ENCODE measurements at places on chromosomes 16 and 17.

DNA sequence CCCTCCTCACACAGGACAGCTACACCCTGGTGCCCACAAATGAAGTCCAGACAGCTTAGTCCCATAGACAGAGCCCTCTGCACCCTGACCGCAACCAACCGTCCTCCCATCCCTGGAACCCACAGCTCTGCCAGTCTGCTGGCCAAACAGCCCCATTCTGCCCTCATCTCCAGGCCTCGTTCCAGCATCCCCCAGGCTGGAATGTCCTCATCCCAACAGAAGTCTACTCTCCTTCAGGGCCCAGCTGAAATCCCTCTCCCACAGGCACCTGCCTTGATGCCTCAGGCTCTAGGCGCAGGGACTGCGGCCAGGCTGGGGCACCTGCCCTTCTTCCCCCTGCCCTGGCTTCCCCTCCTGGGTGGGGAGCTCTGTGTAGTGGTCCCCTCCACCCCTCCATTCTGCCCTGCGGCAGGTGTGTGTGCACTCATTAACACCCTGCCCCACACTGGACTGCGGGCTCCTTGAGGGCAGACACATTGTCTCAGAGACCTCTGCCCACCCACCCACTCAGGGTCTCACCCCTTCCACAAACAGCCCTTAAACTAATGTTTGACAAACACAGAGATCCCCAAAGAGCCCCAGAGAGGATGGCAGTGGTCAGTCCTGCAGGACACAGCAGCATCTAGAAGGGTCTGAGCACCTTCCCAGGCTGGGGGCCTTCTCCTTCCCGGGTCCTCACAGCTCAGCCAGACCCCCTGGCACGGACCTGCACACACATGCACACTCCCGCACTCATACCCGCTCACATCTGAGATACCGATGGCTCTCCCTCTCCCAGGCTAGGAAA, 820 bp downstream of the GRIN2C start:
- DNase-seq = no peak

- no peak for DNase-seq
Observed at GRCh38 chr16:85522842-85523601, 90.1 kb upstream of the GSE1 start.

DNA sequence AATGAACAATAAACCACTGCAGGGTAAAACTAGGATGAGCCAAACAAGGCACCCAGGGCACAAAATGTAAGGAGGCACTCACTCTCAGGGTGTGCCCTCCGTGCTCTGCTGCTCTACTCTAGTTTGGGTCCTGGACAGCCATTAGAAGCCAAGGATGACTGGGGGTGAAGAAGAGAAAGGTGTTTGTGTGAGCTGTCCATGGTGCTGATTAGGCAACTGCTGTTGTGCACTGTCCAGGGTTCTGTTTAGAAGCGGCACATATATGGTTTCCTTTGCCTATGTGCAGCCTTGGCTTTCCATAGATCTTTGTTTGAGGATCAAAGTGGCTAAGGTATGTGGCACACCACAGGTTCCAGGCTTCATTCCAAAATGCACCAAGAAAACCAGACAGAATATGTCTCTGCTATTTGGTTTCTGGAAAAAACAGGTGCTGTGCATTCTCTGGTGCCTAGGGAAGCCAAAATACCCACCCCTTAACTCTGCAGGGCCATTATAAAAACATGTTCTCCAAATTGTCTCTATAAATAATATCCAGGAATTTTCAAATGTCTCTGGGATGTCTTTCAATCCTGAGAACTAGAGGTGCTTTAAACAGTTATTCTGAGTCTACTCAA, 123.5 kb downstream of the CBLN1 start:
- no peak for DNase-seq

DNA sequence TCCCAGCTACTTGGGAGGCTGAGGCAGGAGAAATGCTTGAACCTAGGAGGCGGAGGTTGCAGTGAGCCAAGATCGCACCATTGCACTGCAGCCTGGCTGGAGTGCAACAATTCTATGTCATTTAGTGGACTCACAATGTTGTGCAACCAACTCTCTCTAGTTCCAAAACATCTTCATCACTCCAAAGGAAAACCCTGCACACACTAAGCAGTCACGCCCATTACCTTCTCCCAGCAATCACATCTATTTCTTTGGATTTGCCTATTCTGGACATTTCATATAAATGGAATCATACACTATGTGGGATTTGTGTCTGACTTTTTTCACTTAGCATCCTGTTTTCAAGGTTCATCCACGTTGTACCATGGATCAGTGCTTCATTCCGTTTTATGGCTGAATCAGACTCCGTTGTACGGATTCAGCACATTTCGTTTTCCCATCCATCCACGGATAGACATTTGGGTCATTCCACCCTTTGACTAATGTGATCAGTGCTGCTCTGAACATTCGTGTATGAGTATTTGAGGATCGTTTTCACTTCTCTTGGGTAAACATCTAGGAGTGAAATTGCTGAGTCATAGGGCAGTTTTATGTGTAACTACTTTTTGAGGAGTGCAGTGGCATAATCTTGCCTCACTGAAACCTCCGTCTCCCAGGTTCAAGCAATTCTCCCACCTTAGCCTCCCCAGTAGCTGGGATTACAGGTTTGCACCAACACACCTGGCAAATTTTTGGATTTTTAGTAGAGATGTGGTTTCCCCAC, 45.4 kb upstream of the EMP2 start:
- DNase-seq = no peak

GRCh38 chr16:1076801-1077576, 4.4 kb downstream of the SSTR5 start:
- DNase-seq = no peak

DNA sequence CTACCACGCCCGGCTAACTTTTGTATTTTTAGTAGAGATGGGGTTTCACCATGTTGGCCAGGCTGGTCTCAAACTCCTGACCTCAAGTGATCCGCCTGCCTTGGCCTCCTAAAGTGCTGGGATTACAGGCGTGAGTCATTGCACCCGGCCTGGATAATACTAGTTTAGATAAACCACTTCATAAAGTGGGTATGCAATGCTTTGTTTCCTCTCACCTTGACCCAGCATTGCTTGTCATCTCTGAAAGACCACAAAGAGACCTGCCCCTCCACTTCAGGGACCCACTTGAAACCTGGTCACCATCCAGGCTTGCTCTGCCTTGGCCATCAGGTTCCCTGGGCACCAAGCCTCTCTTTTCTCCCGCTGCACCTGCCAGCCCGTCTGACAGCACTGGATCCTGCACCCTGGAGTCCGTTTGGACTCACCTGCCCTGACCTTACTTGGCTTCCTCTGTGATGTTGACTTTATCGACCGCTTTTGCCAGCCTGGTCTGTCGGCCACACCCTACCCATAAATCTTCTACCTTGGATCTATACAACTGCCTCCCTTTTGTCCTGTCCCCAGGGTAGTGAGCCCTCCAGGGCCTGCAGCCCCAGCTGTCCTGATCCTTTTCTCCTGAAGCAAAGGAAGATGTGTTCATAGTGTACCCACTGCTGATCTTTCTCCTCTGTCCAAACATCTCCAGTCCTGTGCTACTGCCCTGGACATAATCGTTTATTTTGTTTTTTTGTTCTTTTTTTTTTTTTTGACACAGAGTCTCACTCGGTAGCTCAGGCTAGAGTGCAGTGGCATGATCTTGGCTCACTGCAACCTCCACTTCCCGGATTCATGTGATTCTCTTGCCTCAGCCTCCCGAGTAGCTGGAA, 12.7 kb upstream of the ZG16 start:
- peak; percentile 98 for DNase-seq

DNA sequence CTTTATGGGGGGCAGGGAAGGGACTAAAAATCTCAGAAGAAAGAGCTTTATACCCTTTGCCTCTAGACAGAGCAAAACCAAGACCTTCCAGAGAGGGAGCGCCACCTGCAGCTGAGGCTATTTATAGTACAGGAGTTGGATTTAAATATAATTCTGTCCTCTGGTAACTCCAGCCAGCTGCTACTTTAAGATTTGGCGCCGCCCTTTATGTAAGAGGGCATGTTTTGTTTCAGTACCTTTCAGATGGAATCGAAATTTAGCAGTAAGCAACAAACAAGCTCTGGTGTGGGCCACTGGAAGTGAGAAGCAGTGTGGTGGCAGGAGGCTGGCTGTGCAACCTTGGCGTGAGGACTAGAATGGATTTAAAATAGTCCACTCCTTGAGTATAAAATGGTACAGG, 5.2 kb upstream of the GUCY2D start:
- no peak for DNase-seq

GRCh38 chr16:87149051-87149450, 168.1 kb downstream of the C16orf95 start:
- no peak for DNase-seq

- DNase-seq = no peak
Observed at GRCh38 chr16:85663891-85664321, 24.8 kb downstream of the GINS2 start.

DNA sequence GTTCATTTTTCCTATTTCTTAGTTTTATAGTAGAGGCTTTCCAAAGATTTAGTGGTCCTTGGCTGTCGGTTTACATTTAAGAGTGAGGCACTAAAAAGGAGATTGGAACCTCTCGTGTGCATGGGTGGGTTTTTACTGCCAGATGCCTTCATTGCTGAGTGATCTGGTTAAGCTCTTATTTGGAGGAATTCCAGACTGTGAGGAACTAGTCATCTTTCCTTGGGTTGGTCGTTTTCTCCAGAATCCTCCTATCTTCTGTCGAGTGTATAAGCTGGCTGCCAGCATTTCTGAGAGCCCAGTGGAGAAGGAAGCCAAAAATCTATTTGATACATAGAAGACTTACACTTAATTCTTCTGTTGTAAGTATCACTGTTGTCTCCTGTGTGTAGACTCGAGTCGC, 22.6 kb downstream of the IST1 start:
- no peak for DNase-seq

- no peak for DNase-seq
Observed at GRCh38 chr17:8041979-8042378, 3.1 kb downstream of the ALOX15B start.

GRCh38 chr16:57299009-57299718, 14.7 kb upstream of the PLLP start:
- peak; percentile 45 for DNase-seq

DNA sequence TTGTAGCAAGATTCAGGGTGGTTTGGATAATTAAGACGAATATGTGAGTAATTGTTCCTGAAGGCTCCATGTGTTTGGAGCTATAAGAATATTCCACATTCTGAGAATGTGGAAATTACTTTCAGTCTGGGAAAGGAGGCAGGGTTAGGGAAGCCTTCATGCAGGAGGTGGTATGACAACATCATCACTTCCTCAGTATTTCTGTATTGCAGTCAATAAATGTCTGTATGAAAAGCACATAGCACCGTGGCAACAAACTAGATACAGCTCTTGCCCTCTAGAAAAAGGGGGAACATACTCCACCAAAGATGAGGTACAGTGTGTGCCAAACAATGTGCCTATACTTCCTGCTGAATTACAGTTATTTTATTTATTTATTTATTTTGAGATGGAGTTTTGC, 26.1 kb upstream of the DHRS7B start:
- DNase-seq = no peak

DNA sequence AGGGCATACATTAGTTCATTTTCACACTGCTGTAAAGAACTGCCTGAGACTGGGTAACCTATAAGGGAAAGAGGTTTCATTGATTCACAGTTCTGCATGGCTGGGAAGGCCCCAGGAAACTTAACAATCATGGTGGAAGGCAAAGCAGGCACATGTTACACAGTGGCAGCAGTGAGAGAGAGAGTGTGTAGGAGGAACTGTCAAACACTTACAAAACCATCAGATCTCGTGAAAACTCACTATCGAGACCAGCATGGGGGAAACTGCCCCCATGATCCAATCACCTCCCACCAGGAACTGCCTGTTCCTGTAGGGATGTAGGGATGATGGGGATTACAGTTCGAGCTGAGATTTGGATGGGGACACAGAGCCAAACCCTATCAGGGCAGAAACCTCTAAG, 17.2 kb downstream of the NUBP1 start:
- DNase-seq = no peak

DNA sequence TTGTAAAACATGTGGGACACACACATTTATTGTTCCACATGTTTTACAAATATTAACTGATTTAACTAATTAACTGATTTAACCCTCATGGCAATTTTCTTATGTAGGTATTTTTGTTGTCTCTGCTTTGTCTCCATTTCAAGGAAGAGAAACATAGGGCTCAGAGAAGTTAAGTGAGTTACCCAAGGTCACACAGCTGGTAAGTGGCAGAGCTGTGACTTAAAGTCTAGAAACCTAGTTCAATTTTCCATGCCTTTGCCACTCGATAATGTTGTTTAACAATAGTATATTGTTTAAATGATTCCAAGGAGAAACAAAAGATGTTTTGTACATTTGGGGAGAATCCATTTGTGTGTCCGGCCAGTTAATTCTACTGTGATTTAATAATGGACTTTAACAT, 284.1 kb upstream of the CDH5 start:
- DNase-seq = no peak

- DNase-seq = no peak
Observed at GRCh38 chr17:43526886-43527648, 19.1 kb downstream of the ETV4 start.

GRCh38 chr16:47976636-47977210, 179.1 kb downstream of the ABCC12 start:
- DNase-seq = no peak

DNA sequence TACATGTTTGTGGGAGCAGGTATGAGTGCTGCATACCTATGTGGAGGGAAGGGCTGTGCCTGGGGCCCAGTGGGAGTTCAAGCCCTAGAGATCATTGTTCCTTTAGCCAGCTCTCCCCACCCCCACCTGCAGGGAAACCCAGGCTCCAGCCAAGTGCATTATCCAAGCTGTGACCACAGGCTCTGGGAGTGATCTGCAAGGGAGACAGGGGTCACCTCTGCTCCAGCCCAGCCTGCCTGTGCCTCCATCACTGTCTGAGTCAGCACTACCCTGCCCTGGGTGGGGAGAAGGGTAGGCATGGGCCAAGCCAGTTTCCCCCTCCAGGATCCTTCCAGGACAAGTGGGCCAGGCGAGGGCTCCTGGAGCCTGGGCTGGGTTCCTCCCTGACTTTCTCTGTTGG, 32.1 kb upstream of the SBK1 start:
- DNase-seq = no peak

DNA sequence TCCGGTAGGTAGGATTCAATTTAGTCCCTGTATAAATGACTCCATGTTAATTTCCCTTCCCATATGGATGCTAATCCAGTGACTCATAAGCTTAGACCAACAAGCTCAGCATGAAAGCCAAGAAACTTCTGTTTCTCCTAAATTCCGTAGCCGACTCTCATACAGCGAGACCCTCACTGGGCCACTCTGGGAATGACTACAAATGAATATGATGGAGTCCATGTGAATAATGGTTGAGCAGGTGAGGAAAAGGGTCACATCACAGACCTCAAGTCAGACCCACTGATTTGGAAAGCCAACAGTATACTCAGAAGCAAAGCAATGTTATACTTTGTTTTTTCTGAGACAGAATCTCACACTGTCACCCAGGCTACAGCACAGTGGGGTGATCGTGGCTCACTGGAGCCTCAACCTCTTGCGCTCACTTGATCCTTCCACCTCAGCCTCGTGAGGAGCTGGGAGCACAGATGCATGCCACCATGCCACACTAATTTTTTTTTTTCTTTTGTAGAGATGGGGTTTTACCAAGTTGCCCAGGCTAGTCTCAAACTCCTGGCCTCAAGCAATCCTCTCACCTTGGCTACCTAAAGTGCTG, 14.6 kb downstream of the RSL1D1 start:
- DNase-seq = no peak

Measured in NCI-H510A (cell line).